Occipital lobe (tissue), 3 donors: ENCODE measurements at places on chromosomes 7 and 10.

DNA sequence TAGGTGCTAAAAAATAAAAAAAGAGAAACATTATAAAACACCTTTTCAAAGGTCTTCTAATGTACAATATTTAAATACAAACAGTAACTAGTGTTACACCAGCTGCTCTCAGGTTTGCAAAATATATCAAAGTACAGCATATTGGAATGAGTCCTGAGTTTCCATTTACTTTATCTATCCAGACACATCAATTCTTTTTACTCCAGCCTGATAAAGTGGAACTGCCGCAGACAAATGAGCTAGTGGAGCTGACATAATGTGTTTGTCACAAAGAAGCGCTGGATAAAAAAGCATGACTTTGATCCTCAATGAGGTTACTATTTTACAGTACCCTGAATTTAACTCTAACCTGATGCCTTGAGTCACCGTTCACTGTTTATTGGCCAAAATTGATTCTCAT, 1243.1 kb downstream of the GATA3 start:
- DNase-seq = no peak

DNA sequence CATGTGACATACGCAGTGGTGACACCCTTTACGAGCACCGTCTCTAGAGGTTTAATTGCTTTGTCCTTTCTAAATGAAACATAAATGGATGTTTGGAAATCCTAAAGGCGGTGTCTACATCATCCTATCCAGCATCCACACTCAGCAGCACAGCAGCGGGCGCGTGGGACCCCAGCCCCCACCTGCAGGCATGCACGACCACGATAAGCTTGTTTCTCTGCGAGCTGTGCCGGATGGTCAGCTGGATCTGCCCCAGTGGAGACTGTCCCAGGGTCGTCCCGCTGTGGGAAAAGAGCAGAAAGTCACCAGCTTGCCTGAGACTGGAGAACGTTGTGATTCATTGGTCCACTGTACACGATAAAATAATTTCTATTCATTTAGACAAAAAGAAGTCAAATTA, 34.2 kb upstream of the NCAPG2 start:
- no peak for DNase-seq

- DNase-seq = no peak
These were observed 238.8 kb downstream of the EMX2 start for GRCh38 chr10:117781216-117781831.

DNA sequence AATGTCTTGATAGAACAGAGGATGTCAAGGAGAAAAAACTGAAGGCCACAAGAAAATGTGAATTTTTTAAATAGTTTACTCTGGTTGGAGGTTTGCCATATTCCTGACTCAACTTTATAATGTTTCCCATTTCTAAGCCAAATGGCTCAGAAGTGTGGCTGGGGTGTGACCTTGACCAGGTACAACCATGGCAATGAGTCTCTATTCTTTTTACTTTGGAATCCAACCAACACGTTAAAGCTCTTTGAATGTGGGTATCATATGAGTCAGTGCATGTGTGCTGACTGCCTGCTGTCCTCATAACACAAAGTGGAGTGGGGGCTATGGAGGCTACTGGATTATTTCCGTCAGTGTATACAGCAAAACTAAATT, 33.5 kb upstream of the DLD start:
- DNase-seq = no peak

- DNase-seq = no peak
These were observed 80.5 kb upstream of the SVIL start for GRCh38 chr10:29715296-29715695.

DNA sequence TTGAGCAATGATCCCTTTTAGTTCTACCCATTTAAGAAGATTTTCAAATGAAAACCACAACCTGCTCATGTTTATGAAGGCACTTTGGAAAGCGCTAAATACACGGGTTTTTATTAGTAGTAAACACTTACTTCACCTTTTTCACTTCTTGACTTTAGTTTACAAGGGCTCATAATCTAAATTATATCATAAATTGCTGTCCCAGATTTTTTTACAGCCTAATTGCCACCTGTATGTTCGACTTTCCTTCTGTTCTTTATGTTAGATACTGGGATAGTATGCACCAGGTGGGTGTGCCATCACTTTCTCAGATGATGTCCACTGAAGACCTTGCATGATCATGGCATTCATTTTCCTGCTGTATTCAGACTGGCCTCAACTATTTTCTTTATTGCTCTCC, 22.5 kb downstream of the CFTR start:
- DNase-seq = no peak
